ENCODE measurements at places on chromosomes 1 and 21. TPM values are rescaled to one million over a fixed set of nuclear protein-coding genes. Genes with fewer than 3 reads are reported as not detected.

DNA sequence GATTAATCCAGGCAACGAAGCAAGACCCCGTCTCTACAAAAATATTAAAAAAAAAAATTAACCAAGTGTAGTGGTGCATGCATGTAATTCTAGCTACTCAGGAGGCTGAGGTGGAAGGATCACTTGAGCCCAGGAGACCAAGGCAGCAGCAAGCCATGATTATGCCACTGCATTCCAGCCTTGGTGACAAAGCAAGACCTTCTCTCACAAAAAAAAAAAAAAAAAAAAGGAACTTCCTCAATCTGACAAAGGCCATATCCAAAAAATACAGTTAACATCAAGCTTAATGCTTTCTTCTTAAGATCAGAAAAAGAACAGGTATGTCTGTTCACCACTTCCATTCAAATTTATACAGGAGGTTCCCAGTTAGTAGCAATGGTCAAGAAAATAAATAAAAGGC, 54.4 kb downstream of the EVI5 start:
- no peak for DNase-seq

- no peak for DNase-seq
These were observed 15.6 kb upstream of the ATP1A1 start for GRCh38 chr1:116357487-116357886.

DNA sequence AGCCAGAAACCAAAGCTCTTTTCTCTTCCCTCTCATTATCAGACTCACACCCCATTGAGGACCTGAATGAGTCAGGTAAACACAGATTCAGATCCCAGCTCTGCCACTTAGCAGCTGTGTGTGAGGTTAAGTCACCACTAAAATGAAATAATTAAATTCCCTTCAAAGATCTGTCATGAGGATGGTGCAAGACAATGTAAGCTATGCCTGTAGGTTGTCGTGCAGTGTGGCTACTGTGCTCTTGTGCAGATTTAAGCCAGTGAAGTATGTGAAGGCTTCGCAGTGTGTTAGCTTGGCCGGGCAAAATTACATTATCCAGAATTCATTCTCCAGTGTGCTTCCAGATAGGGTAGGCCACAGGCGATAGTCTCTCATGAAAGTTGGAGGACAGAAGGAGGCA, 13.6 kb downstream of the UBL4B start:
- DNase-seq = no peak

DNA sequence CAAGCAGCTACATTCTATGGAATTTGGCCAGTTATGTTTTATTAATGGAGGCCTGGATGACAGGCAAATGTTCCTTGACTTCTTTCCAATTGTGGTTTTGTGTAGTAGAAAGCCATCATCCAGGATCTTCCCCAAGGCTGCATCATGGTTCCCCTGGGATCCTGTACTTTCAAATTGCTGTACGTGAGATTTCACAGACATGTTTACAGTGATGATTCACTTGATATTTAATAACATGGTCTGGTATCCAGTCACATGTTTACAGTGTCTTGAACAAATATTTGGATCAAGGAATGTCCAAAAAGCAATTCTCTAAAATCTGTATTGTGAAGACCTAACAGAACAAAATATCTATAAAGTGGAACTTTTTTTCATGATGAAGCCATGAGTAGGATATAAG, 68.3 kb upstream of the ST6GALNAC3 start:
- no peak for DNase-seq

DNA sequence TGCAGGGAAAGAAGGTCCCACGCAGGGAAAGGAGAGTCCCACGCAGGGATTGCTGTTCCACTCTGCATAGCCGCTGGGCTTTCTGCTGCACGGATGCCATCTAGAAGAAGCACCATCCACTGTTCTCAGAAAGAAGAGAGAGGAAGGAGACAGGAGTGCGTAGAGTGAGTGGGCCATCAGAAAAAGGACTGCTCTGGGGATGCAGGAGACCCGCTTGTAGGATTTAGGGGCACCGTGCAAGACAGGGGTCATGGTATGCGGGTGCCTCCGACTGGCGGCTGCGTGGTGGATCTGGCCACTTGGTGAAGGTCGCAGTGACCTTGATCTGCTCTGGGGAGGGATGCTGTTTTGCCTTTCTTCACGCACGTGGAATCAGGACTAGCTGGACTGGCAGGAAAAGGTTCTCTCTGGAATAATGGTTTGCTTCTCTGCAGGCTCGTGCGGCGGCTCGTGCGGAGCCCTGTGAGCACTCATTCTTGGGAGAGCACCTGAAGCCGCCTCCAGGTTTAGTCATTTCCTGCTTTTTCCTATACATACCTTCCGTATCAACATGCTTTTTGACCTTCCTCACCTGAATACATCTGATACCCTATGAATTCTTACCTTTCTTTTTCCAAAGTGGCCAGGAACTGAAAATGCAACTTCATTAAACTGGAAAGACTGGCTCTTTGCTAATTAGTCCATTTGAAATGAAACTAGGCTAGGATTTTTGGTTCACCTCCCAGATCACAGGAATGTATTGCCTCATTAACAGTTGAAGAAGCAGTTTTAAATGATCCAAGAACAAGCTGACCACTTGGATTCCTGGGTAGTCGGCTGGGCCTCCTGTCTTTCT, 181.6 kb downstream of the KIF26B start:
- DNase-seq = no peak

DNA sequence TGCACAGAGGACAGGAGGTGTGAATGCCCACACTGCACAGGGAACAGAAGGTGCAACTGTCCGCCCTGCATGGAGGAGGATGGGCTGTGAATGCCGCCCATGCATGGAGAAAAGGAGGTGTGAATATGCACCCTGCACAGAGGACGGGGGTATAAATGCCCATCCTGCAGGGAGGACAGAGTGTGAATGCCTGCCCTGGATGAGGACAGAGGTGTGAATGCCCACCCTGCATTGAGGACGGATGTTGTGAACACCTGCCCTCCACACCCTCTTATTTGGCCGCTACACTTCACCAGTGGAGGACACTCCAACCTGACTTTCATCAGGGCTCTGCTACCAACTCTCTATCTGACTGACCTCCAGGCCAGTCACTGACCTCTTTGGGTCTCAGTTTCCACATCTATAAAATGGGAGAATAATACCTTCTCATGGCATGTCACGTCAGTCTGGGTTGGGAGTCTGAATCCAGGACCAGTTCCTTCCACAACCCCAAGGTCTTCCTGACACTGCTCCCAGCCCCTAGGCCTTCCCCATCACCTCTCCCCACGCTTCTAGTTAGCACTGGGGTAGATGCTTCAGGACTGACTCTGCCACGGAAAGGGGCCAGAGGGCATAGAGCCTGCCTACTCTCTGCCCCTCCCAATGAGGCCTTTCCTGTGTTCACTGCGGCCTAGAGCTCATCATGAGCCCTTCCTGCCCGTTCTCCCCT, 28.4 kb downstream of the ZBTB17 start:
- DNase-seq = no peak

DNA sequence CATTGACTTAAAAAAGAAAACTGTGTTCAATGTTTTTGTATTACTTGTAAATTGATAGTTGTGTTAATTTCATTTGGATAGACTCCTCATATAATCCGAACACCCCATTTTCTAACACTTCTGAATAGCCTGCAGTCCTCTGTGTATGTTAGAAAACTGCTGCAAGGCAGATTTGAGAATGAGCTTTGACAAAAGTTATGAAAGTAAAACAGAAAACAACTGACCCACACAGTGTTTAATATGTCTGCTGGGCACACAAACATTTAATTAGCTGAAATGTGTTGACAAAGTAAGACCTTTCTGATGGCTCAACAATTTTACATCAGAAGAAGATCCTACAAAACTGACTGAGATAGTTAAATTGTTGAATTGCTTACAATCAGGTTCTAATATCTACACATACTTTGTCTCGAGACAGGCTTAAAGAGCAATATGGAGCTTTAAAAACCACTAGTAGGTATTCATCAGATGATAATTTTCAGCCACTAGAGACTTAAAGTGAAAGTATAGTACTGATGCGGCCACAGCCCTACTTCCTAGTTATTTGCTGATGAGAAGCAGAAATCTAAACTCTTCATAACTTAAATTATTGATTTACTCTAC, 40.0 kb upstream of the PRMT6 start:
- DNase-seq = no peak

DNA sequence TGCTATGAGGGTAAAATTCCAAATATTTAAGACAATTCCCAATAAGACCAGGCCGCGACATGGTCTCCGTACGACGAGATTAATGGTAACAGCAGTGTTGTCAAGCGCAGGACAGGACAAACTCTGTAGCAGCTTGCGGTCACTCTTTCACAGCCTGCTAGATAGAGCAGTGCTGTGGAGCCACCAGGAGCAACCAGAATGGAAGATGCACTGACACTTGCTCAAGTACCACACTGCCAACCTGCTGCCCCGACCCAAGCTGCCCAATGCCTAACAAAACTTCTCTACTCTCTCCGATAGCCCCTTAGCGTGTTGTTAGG, 636 bp downstream of the WARS2 start:
- DNase-seq = no peak

GRCh38 chr1:83052865-83053264, 946.1 kb downstream of the TTLL7 start:
- DNase-seq = no peak

GRCh38 chr1:30084909-30085571, 638.3 kb downstream of the MATN1 start:
- DNase-seq = no peak

GRCh38 chr1:82598337-82598736, 797.6 kb downstream of the ADGRL2 start:
- no peak for DNase-seq

- no peak for DNase-seq
These were observed 56.1 kb downstream of the NPHP4 start for GRCh38 chr1:5936126-5936525.

- DNase-seq = no peak
These were observed 16.3 kb downstream of the PIK3C2B start for GRCh38 chr1:204478172-204478899.

DNA sequence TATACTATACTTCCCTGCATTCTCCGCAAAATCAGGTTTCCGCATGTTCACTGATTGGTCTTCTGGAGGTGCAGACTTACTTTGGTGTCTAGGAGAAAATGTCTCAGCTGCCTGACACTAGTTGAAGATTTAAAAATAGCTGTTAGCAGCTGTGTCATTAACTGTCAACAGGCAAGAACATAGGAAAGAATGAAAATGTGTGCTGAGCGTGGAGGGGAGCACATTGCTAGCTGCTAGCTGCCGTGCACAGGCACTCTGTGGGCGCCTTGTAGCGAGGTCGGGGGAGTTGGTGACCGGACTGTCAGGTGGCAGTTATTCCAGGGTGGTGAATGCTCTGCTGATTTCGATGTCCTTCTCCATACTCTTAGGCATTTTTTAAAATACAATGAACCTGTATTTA, 5.2 kb downstream of the FAAH start:
- DNase-seq = no peak

DNA sequence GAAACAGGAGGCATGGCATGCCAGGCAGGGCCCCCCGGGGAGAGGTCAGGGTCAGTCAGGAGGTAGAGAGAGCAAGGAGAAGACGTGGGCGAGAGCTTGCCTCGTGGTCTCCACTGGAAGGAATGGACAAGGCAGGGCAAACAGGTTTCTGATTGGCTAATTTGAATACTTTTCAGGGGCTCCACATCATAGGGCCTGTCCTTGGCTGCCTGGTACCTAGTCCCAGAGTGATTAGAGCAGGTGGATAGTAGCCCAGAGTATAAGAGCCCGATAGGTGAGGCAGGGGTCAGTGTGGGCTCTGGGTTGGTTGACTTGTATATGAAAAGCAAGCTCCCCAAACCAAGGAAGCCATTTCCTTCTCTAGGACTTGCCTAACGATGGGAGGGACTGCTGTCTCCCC, 178.6 kb downstream of the ZP4 start:
- no peak for DNase-seq

DNA sequence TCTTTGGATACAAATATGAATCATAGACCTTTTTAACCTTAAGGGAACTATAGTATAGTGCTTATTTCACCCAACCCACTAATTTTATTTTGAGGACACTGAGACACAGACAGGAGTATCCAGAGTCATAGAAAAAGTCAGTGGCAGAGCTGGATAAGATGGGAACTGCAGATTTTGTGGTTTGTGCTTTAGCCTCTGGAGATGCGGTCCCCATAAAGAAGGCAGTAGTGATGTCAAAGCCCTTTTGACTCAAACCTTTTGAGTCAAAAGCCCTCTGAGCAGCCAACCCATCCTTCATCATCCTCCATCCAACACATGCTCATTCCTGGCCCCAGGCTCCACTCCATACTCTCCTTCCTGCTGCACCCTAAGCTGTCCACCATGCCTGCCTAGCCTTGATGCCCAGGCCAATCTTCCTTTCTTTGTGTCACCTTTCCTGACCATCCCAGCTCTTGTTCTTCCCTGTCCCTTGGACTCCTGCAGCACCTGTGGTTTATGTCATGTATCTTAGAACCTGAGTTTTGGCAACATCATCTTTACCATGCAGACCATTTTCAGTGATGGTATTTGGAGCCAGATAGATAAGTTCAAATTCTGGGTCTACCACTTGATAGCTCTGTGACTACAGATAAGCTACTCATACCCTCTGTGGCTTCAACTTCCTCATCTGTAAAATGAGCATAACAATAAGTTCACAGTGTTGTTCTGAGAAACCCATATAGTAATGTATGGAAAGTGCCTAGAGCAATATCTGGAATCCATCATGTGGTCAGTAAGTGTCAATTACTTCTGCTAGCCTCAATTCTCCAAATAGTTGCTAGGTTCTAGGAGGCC, 20.1 kb downstream of the SLAMF1 start:
- no peak for DNase-seq

GRCh38 chr21:15457965-15458364, 271.8 kb upstream of the USP25 start:
- no peak for DNase-seq

DNA sequence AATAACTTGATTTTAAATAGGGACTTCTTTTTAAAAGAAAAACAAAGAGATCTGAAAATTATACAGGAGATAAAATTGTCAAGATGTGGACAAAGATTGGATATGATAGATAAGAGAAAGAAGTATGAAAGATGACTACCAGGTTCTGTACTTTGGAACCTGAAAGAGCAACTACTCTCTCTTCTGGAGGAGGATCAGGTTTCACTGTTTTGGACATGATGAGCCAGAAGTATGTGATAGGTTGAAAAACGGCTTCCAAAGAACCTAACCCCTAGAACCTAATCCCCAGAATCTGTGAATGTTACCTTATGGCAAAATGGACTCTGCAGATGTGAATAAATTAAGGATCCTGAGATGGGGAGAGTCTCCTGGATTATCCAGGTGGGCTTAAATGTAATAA, 26.2 kb downstream of the RSBN1 start:
- no peak for DNase-seq

DNA sequence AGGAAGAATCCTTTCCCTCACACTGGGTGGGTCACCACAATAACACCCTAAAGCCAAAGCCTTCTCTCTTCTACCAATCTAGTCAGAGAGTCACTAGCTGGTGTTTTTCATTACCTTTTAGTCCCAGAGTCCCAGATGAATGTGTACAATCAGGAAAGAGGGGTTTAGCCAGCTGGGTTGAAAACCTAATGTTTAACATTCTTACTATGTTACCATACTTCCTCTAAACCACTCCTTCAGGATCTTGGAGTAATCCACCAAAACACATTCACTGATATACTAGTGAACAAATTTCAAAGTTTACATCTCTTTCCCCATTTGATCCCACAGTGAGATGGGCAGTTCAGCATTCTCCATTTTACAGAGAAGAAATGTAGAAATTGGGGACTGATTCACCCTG, 9.7 kb downstream of the LPAR3 start:
- DNase-seq = no peak

GRCh38 chr1:22876359-22877111, 96.1 kb downstream of the LACTBL1 start:
- DNase-seq = peak; percentile 94

Gene LMX1A
- total RNA-seq = 8.7 TPM

Gene KRTAP7-1
- not detected for total RNA-seq

Gene VWA1
- 7.0 TPM for total RNA-seq

Gene MEGF6
- total RNA-seq = 1.7 TPM

Gene GPR25
- total RNA-seq = not detected

Gene FABP3
- total RNA-seq = 0.93 TPM

Gene ITLN2
- not detected for total RNA-seq

Gene GPX7
- 21.9 TPM for total RNA-seq

Gene PAPPA2
- total RNA-seq = 0.17 TPM

Measured in neural progenitor cell (in vitro differentiated cells).